ENCODE measurements at places on chromosomes 4 and X.

DNA sequence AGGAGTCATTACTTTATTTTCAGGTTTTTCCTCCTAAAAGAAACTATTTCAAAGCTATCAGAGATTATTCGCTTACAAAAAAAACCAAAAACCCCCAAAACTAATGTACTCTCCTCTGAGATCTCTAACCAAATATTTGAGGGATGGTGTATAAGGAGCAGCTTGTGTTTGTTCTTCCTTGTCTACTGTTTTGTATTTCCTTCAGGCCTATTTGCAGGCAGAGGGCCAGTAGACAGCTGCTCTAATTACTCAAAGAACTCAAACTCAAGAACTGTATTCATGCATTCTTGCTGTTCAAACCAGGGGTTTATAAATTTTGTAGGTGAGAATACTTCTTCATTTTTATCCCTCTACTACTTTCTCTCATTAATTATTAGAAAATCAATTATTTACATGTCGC lies 51.3 kb downstream of the SH3RF1 start:
- DNase-seq = no peak

GRCh38 chr4:82614838-82615449 lies 53.2 kb upstream of the TMEM150C start:
- DNase-seq = no peak

DNA sequence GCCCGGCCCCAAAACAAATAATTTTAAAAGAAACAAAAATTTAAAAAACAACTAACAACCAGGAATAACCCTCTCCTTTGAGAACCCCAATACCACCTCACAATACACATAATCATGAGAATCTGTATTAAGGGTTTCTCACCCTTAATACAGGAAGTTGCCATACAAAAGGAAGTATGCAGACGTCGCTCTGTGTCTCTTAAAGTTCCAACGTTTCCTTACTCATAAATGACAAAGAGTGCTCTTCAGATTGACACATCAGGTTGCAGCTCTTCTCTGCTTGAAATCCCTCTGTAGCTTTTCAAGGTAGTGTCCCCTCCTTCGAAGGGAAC lies 73.9 kb upstream of the IRF2 start:
- DNase-seq = no peak

DNA sequence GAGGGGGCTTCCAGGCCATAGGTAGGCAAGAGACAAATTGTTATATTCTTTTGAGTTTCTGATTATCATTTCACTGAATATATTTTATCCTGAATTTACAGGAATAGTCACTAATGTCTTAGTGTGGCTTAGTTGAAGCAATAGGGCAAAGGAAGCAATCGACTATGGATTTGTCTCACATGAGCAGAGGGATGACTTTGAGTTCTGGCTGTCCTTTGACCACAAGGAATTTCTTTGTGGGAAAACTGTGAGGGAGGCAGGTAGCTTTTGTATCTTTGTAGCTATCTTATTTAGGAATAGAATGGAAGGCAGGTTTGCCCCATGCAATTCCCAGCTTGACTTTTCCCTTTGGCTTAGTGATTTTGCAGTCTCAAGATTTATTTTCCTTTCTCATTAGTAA lies 207.3 kb upstream of the ANXA10 start:
- DNase-seq = no peak

DNA sequence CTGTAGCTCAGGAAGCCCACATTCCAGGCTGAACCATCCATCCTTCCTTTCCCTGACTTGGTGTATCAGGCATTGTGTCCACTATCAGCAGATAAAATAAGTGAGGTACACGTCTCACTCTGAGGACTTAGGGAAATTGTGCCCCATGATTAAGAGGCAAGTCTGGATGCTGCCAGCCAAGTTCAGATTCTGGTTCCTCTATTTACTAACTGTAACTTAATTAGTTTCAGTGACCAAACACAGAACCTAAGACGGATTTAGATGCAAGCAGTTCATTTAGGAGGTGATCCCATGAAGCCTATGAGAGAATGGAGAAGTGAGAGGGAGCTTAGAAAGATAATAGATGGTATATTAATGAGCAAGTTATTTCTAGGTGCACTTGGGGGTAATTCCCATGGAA lies 56.6 kb upstream of the PACRGL start:
- no peak for DNase-seq

Data from activated CD8-positive, alpha-beta memory T cell treated with anti-CD3 and anti-CD28 coated beads for 4 hours (primary cell).